NCI-H524 (cell line): ENCODE measurements at places on chromosomes 2 and 18.
A peak's percentile ranks its signal among the peaks of the same experiment; 100 is the strongest.

DNA sequence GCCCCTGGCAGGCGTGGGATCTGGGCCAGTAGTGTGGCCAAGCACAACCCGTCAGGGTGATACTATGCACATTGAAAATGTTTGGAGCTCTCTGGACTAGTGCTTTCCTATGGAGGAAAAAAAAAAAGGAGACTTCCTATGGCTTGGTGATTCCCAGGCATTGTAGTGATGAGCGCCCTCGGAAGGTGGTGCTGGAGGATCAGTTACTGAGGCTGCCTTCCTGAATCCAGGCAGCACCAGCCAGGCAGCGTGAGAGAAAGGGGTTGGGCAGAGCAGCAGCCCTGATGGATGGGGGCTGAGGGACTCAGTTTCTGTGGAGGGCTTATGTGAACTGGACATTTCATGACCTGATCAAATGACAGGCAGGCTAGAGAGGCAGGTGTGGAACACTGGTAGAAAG is 70.9 kb downstream of the CHRNA1 start:
- no peak for DNase-seq

- DNase-seq: peak; percentile 24
Measured at GRCh38 chr2:88880441-88880953, 189.0 kb downstream of the RPIA start.

- no peak for DNase-seq
Measured at GRCh38 chr2:73255907-73256617, 22.0 kb downstream of the CCT7 start.

DNA sequence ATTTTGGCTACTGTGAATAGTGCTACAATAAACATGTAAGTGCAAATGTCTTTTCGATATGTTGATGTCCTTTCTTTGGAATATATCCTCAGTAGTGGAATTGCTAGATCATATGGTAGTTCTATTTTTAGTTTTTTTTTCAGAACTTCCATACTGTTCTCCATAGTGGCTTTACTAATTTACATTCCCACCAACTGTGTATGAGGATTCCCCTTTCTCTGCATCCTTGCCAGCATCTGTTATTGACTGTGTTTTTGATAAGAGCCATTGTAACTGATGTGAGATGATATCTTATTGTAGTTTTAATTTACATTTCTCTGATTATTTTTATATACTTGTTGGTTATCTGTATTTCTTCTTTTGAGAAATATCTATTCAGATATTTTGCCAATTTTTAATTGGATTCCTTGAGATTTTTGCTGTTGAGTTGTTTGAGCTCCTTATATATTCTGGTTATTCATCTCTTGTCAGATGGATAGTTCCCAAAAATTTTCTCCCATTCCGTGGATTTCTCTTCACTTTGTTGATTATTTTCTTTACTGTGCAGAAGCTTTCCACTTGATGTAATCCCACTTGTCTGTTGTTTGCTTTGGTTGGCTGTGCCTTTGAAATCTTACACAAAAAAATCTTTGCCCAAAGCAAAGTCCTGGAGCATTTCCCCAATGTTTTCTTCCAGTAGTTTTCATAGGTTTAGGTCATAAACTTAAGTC is 532.3 kb downstream of the PID1 start:
- DNase-seq: no peak

- no peak for DNase-seq
Measured at GRCh38 chr2:200128296-200128695, 172.9 kb downstream of the MAIP1 start.

- no peak for DNase-seq
Measured at GRCh38 chr2:36965206-36965605, 1.1 kb downstream of the STRN start.

- DNase-seq: no peak
Measured at GRCh38 chr2:26699295-26699694, 6.8 kb downstream of the KCNK3 start.

- DNase-seq: no peak
Measured at GRCh38 chr18:14930576-14930975, 182.6 kb downstream of the ANKRD30B start.

- no peak for DNase-seq
Measured at GRCh38 chr18:23958036-23958435, 56.5 kb upstream of the TTC39C start.

DNA sequence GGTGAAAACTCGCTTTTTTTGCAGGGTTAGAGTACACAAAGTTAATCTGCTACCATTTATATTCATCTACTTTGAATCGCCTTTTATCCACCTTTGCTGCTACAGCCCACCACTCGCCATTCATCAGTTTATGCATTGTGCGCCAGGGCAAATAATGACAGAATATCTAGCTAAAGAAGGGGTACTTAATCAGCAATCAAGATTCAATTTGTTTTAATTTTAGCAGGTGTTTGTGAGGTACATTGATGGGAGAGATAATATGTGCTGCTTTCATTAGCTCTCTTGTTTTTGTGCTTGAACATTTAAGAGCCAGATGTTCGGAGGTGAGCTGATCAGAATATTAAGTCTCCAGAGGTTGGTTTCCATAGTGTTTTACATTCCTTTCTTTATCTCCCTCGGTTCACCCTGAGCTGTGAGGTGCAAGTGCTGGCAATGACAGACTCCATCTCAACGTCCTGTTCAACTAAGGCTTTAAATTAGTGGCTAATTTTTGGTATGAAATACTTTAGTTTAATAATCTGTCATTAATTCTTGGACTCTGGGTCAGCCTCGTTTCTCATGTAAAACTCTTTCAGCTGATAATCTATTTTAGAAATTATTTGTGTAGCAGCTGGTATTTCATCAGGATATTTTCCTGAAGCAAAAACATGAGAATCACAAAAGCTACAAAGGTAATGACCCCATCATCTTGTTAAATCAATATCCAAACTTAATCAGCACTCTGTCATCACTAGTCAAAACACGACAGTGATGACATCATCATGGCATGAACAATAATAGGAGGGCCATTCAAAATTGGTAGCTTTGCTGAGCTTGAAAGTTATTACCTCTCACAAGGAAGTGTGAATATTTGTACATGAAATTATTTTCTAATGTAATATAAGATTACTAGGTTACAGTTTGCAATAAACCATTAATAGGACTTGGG is 479.9 kb upstream of the FANCL start:
- no peak for DNase-seq

GRCh38 chr2:173448938-173449471 is 94.3 kb downstream of the CDCA7 start:
- DNase-seq: peak; percentile 86

DNA sequence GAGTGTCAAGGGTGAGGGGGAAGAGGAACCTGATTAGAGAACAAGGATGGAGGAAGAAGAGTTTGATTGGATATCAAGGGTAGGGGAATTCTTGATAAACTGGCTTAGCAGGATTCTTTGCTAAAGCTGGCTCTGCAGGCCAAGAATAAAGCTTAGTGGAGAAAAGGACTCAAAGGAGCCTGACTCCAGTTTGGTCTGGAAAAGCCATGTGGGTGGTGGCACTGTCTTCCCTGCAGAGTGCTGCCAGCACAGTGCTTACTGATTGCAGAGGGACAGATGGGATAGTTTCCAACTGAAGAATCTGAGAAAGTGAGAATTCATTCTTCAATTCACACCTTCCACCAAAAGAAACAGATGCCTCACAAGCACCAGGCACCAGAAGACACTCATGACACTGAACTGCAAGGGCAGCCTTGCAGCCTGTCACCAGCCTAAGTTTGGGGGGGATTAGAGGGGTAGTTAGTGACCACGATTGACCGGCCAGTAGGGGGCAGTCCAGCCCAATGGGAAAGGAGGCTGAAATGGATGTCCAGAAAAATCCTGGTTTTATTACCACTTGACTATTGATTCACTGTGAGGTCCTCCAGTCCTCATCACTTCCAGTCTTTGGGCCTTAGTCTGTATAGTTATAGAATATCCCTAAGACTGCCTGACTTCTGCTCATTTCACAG is 334.5 kb downstream of the SMAD2 start:
- no peak for DNase-seq

GRCh38 chr18:11586896-11587295 is 22.5 kb upstream of the SLC35G4 start:
- no peak for DNase-seq

DNA sequence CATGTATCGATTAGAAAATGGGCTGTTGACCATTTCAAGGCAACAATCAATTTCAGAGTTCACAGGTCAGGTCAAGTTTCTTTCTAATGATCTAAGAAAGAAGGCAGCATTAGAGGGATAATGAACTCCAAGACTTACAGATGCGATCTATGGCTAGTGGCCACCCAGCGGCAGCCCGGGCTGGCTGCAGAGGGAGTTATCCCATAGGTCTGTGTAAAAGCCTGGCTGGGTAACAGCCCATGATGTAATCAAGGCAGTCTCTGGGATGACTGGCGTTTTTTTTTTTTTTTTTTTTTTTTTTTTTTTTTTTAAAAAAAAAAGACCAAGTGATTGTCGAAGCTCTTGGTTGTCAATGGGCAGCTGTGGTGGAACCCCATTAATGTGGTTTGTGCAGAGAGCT is 171.1 kb upstream of the SKOR2 start:
- no peak for DNase-seq

DNA sequence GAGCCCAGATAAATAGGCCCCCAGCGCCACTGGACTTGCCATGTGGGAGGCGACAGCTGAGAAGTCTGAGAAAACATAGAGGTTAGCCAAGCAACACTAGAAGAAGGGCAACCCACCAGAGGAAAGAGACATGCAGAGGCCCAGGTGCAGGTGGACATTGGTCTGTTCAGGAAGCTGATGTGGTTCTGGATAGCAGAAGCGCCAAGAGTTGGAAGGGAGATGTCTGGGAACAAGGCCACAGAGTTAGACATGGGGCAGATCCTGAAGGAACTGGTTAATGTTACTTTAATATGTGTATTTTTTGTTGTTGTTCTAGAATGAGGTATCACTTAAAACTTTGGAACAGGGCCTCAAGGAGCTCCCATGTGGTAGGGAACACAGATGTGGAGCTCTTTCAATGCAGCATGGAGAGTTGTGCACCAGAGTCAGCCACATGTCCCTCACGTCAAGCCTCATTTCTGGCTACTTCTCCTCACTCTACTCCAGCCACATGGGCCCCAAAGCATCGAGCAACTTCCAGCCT is 62.2 kb upstream of the PKDCC start:
- DNase-seq: no peak
